SW 1271 (cell line): ENCODE measurements at places on chromosomes 7 and 10.

DNA sequence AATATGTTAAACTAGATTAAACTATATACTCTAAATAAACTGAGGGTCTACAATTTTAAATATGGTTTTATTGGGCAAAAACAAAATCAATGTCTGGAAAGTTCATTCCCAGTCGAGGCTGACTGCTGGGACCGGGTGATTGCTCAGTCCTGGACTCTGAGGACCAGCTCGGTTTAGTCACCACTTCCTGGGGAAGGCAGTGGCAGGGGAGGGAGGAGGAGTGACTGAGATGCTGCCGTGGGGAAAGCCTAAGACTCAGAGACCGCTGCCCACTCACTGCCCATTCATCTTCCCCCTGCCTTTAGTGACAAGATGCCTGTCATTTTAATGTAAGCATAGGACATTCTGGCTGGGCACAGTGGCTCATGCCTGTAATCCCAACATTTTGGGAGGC is 29.0 kb downstream of the ATOH7 start:
- peak; percentile 39 for DNase-seq

DNA sequence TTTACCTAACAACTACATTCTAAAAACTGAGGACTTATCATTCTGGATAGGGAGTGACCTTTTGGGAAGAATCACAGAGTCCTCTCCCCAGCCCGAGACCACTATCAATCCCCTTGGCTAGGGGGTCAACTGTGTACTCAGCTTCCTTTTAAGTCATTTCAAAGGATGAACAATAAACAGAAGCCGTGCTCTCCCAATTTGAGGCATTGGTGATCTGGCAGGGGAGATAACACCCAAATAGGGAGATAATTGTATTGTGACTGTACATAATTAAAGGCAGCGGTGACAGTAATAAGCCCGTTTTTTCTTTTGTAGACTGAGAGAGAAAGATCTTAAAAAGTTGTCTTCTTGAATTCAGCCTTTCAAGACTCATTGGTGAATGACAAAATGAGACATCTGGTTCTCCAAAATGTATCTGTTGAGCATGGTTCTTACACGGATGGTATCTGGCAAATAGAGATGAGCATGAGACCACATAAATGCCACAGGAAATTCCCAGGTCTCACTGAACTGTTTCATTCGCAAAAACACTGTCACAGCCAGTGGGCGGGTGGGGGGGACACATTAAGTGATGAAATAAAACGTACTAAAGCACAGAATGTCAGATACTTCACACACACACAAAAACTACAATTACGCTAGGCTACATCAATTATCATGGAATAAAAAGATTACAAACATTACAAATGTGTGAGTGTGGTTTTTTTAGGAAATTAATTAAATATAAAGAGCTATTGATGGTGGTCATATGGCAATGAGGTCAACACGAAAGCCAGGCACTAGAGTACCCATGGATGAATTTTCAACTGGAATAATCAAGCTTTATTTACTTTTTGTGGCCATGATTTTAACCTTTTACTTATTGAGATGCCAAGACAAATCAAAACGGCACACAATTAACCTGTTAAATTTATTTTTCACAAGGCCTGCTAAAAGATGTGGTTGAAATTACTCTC is 108.4 kb downstream of the HIPK2 start:
- no peak for DNase-seq

DNA sequence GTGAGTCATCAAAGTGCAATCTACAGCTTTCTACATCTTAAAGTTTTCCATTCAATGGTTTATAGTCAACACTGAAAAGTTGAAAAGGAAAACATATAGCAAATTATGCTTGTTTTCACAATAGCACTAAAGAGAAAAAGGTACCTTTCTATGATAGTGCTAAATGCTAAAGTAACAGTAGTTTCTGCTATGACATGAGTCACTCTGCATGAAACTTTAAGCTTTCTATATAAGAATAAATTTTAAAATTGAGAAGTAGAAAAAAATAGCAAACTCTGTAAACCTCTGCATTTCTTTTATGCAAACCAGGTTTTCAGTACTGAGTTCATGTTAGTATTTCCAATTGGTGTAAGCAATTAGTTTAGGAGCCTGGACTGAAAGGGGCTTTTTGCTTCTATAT is 31.2 kb upstream of the TMEM168 start:
- no peak for DNase-seq

DNA sequence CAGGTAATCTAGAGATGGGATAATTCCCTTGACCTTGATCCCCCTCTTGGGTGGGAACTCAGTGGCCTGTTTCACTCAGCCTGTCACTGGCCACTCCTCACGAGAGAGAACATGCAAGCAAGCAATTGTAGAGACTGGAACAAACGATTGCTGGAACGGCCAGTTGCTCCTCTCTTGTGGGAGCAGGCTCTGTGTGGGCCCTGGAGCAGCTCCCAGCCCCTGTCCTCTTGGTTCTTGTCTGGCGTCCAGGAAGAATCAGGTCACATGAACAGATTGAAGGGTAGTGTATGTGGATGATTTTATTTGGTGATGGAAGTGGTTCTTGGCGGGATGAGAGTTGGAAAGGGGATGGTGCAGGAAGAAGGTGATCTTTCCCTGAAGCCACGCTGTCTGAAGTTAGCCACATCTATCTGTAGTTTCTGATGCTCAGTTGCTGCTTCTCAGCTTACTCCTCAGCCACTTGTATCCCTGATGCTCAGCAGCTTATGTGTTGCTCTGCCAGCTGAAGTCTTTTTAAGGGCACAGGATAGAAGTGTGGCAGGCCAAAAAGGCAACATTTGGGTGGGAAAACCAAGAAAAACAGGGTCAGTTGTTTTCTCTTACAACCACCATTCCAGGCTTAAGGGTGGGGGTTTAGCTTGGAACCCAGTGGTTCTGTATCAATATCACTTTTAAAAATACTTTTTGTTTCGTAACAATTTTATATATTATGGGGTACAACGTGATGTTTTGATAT is 15.9 kb downstream of the RNF133 start:
- no peak for DNase-seq
